ENCODE measurements at places on chromosomes 12 and 14. TPM values are rescaled to one million over a fixed set of nuclear protein-coding genes. Genes with fewer than 3 reads are reported as not detected.

PRPH gene
- not detected for total RNA-seq

P2RX2 gene
- not detected for total RNA-seq

BMAL2 gene
- total RNA-seq, result 10.9 TPM

RERG gene
- not detected for total RNA-seq

- DNase-seq, result no peak
- H3K27me3 ChIP-seq, result no peaks in the 10 kb centered on the region
- H3K4me1 ChIP-seq, result peaks cover 74% of the 10 kb centered on the region
- no peak overlapping the region for H3K4me3 ChIP-seq
These were observed 137.0 kb downstream of the MED13L start for GRCh38 chr12:116140529-116140928.

GRCh38 chr14:42370056-42370455 lies 763.4 kb downstream of the LRFN5 start:
- H3K4me3 ChIP-seq, result no peak overlapping the region
- no peak for DNase-seq
- H3K4me1 ChIP-seq, result no peaks in the 10 kb centered on the region
- no peaks in the 10 kb centered on the region for H3K36me3 ChIP-seq
- no peaks in the 10 kb centered on the region for H3K27me3 ChIP-seq

GRCh38 chr12:89101440-89101839 lies 250.9 kb downstream of the DUSP6 start:
- peaks cover 5% of the 10 kb centered on the region for H3K27me3 ChIP-seq
- no peak overlapping the region for H3K27ac ChIP-seq
- H3K36me3 ChIP-seq, result no peaks in the 10 kb centered on the region
- H3K4me1 ChIP-seq, result no peaks in the 10 kb centered on the region

DNA sequence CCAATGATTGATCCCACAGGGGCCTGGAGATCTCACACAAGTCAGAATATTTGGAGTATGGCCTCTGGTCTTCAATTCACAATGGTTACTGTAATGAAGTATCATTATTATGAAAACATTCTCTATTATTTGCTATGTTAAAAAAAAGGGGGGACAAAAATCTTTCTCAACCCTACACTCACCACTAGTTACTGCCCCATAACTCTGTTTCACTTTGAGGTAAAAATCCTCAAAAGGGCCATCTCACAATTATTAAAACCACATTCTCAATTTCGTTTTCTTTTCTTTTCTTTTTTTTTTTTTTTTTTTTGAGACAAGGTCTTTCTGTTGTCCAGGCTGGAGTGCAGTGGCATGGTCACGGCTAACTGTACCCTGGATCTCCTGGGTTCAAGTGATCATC lies 59.6 kb upstream of the KCNC2 start:
- no peaks in the 10 kb centered on the region for H3K36me3 ChIP-seq

- no peak for DNase-seq
- no peaks in the 10 kb centered on the region for H3K36me3 ChIP-seq
- H3K4me1 ChIP-seq, result no peaks in the 10 kb centered on the region
- H3K27me3 ChIP-seq, result no peaks in the 10 kb centered on the region
These were observed 39.6 kb downstream of the CCDC85C start for GRCh38 chr14:99564256-99564925.

GRCh38 chr12:125989696-125990095 lies 924.5 kb downstream of the AACS start:
- DNase-seq, result no peak
- H3K27ac ChIP-seq, result no peak overlapping the region
- H3K27me3 ChIP-seq, result peaks cover 11% of the 10 kb centered on the region
- no peaks in the 10 kb centered on the region for H3K4me1 ChIP-seq
- no peak overlapping the region for H3K4me3 ChIP-seq
- H3K36me3 ChIP-seq, result no peaks in the 10 kb centered on the region

DNA sequence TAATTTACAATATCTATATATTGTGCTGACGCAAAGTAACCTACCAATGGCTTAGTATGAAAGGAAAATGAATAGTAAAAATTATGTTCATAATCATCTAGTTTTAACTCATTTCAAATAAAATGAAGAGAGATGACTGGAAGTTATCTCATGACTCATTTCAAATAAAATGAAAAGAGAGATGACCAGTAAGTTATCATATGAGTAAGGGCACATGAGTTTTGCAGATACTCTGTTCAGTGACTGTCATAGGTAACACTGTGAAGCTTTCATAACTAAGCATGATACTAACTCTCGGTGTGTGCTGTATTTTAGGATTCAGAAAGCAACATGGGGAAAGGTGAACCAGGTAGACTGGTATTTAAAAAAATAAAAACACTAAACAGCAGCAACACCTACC lies 364.5 kb upstream of the DIO2 start:
- peaks cover 3% of the 10 kb centered on the region for H3K36me3 ChIP-seq
- H3K4me1 ChIP-seq, result no peaks in the 10 kb centered on the region
- H3K27ac ChIP-seq, result no peak overlapping the region
- H3K4me3 ChIP-seq, result no peak overlapping the region

DNA sequence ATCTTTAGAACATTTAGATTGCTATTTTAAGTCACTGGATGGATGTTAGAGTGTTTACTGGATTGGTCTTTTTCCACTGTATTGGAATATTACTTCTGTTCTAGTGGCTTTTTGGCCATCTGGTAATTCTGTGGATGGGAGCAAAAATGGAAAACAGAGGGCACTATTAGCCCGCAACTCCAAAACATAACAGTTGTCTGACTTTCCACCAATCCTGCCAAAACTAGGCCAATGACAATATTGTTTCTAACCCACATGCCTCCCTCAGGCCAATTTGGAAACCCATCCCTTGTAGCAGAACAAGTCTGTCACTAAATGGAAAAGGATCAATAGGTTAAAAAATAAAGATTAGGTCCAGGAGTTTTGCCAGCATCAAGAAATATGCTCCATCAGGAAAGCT lies 97.8 kb downstream of the ETNK1 start:
- H3K4me3 ChIP-seq, result no peak overlapping the region
- no peaks in the 10 kb centered on the region for H3K36me3 ChIP-seq
- no peak overlapping the region for H3K27ac ChIP-seq
- no peaks in the 10 kb centered on the region for H3K4me1 ChIP-seq
- peaks cover 12% of the 10 kb centered on the region for H3K27me3 ChIP-seq
- no peak for DNase-seq

All from activated CD4-positive, alpha-beta T cell treated with anti-CD3 and anti-CD28 coated beads for 36 hours (primary cell).